ENCODE measurements at places on chromosomes 7 and 10.
A peak's percentile ranks its signal among the peaks of the same experiment; 100 is the strongest.

- DNase-seq: no peak
Observed at GRCh38 chr7:5231811-5232484, 41.9 kb downstream of the WIPI2 start.

- DNase-seq: no peak
Observed at GRCh38 chr7:70711452-70711851, 420.5 kb upstream of the GALNT17 start.

GRCh38 chr7:69878591-69878990, 280.3 kb downstream of the AUTS2 start:
- no peak for DNase-seq

DNA sequence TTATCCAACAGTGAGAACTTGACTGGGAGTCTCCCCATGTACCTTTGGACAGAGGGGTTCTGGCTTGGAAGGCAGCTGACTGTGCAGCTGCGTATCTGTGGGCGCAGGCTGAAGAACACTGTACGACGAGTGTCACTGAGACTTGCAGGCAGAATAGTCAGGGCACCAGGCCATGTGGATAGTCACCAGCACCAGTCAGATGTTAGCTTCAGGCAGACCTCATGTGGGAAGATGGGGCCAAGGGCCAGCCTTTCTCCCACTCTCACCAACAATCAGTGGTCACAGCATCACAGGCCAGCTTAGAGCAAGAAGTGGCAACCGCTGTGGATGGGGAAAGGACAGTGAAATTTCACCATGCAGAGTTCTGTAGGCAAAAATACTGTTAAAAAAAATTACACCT, 43.4 kb upstream of the GJD4 start:
- DNase-seq: no peak

DNA sequence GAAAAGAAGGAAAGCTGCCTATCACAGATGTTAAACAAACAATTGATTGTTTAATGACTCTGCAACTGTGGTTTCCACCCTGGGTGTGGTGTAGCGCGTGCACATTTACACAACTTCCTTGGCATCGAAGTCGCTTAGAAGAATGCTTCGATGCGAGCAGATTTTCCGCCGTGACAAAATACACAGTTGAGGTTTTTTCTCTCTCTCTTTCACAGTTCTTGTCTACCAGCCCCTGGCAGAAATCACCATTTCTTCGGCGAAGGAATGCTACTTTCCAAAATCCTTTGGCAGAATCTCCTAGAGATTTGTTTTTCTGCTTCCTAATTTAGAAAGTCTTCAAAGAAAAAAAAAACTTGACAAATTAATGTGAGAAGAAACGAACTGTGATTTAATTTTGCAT, 70.7 kb upstream of the C1QL3 start:
- no peak for DNase-seq

DNA sequence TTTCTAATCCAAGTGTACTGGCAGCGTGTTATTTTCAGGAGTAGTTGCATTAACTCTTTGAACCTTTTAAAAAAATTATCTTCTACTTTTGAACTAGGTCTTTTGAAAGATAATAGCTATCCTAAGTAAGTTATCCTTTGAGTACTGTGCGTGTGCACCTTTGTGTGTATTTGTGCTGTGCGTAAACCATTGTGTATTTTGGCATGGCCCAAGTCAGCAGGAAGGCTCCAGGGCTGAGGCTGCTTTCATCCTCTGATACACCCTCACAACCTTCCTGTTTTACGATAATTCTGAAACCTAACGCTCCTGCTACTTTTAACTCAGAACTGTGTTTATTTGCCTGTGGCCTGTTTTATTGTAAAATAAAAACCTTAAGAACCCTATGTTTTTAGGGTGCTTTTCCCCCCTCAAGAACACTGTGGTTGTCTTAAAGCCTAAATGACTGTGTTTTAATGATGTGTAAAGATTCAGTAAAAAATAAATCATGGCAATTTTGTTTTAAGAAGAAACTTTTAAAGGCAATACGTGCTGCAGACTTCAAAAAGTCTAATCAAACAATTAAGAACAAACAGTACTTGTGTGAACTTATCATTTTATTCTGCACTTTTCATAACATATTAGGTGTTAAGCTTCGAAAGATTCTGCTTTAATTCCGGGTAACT, 57.5 kb downstream of the HDAC9 start:
- no peak for DNase-seq

DNA sequence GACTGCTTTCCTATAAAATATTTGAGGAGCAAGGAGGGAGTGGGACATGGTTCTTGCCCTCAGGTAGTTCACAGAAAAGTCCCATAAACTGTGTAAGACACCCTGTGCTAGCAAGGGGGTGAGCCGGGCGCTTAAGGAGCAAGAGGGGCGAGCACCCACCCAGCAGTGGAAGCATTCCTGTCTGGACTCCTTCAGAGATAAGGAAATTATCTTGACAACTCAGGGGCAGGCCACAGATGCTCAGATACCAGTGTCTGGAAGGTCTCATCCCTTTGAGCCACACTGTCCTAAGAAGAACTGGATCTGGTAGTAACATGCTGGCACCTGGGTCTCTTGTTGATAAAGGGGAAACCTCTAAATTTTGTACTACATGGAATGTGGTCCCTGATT, 54.1 kb downstream of the DAGLB start:
- DNase-seq: no peak

DNA sequence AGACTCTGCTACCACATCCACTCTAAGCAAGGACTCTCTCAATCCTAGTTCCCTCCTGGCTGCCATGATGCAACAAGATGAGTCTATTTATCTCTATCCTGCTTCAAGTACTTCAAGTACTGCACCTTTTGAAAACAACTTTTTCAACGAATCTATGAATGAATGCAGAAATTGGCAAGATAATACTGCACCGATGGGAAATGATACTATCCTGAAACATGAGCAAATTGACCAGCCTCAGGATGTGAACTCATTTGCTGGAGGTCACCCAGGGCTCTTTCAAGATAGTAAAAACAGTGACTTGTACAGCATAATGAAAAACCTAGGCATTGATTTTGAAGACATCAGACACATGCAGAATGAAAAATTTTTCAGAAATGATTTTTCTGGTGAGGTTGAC, 40.7 kb downstream of the AHR start:
- no peak for DNase-seq

GRCh38 chr10:60496181-60496580, 106.5 kb upstream of the ANK3 start:
- DNase-seq: no peak

DNA sequence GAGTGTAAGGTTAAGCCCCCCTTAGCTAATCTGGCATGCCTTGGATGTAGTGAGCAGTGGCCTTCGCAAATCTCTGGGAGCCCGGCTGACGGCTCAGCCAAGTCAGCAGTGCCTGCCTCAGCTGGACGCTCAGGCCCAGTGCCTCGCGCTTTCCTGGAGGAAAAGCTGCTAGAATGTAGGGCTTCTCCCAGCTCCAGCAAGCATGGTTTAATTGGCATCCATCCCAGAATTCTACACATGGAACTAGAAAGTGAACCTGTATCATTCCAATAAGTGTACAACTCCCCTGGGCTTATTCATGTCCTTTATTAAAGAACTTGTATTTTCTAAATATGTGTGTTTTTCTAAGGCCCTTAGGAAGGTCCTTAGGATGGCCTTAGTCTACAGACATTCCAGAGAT, 287.8 kb upstream of the SHH start:
- no peak for DNase-seq

DNA sequence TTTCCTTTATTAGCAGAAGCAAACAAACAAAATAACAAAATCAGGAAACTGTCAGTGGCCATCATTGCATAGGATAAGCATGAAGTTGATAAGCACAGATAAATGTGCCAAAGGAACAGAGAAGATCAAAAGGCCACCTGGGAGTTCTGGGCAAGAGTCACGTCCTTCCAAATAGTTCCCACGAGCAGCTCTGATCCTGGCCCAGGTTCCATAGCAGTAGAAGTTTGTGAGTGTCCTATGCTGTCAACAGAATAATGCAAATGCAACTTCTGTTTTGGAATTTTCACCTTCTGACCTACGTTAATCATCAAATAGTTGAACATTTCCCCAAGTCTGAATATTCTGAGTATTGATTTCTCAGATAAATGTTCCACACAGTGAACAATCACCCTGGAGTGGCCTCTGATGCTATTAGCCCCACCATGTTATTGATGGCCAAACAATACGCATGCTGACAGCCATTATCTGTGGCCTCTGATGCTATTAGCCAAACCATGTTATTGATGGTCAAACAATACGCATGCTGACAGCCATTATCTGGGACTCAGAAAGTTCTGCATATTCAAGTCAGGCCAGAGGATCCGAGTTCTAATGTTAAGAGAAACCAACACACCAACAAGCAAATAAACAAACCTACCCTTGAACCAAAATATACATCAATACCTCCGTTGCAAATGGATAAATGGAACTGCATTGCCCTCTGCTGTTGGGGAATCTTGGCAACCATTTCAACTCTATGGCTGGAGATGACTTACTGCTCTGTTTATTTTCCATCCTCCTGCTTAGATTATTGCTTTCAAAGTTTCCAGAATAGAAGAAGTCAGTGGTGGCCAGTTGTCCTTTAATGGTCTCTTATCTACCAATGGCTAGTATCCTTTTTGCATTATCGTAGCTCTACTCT, 63.3 kb downstream of the MRC1 start:
- no peak for DNase-seq

- no peak for DNase-seq
Observed at GRCh38 chr10:18860186-18860585, 188.4 kb upstream of the MALRD1 start.

- DNase-seq: peak; percentile 42
Observed at GRCh38 chr10:121644501-121644900, 46.3 kb upstream of the FGFR2 start.

DNA sequence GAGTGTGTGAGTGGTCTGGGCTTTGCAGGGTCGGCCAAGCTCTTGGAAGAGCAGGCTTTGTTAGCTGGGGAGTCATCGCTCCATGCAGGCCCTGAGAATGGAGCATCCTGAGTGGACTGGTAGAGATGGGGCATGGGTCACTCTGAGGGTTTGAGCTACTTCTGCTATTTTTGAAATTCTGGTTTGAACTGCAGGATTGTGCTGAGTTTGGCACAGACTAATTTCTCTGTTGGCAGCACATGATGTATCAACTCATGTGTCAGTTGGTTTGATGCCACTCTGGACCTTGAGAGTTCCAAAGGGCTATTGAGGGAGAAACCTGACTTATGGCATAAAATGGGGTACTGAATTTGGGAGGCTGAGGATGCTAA, 56.3 kb downstream of the LRMDA start:
- DNase-seq: no peak

- DNase-seq: no peak
Observed at GRCh38 chr7:1087465-1087814, 473 bp upstream of the GPER1 start.

DNA sequence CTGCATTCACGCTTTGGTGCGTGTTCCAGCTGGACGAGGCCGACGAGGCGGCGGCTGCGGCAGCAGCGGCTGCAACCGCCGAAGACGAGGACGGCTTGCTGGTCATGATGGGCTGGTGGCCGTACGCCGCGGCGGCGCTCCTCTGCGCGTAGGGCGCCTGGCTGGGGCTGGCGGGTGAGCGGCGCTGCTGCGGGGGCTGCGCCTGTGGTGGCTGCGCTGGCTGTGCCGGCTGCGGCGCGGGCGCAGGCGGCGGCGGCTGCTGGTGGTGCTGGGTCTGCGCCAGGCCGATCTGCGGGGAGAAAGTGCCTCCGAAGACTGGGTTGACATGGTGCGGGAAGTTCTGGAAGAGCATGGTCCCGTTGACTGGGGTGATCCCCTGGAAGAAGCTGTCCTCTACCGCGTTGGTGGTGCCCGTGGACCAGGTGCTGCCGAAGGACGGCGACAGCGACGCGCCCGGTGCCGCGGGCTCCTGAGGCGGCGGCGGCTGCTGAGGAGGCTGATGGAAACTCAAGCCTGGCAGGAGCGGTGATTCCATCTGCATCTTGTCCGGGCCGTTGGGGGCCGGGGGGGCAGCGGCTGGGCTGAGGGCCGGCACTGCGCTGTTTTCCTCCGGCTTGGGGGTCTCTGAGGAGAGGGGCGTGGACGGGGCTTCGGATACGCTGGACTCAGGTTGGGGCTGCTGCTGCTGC, 51.1 kb downstream of the CPEB3 start:
- DNase-seq: peak; percentile 86

DNA sequence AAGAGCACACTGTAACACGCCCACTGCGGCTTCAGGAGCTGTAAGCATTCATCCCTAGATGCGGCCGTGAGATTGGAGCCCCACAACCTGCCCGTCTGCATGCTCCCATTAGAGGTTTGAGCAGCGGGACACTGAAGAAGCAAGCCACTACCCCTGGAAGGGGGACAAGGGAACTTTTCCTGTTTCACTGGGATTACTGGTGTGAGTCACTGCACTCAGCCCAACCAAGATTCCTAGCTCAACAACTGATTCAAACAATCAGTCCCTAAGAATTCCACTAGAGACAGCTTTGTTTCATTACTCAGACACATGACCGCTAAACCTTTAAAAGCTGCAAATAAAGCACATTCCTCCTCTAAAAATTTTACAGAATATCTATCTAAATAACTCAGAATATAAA, 69.8 kb downstream of the ORC5 start:
- no peak for DNase-seq

DNA sequence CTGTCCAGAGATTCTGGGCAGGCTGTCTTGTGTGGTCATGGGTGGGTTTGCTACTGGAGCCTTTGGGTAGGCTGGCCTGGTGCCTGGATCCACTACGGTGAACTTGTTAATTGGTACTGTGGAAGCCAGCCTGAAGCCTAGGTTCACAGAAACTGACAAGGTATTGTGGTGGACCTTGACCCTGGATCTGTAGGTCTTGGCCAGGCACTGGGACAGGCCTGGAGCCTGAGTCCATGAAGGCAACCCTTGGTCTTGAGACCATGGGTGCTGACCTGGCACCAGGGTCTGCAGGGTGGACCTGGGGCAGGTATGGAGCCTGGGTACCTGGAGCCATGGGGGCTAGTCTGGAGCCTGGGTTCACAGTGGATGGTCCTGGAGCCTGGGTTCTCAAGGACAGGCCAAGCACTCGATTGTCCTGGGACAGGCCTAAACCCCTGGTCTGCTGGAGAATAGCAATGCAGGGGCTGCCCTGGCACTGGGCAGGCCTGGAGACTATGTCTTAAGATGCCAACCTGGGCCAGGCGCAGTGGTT, 85.8 kb downstream of the CCDC3 start:
- DNase-seq: no peak

DNA sequence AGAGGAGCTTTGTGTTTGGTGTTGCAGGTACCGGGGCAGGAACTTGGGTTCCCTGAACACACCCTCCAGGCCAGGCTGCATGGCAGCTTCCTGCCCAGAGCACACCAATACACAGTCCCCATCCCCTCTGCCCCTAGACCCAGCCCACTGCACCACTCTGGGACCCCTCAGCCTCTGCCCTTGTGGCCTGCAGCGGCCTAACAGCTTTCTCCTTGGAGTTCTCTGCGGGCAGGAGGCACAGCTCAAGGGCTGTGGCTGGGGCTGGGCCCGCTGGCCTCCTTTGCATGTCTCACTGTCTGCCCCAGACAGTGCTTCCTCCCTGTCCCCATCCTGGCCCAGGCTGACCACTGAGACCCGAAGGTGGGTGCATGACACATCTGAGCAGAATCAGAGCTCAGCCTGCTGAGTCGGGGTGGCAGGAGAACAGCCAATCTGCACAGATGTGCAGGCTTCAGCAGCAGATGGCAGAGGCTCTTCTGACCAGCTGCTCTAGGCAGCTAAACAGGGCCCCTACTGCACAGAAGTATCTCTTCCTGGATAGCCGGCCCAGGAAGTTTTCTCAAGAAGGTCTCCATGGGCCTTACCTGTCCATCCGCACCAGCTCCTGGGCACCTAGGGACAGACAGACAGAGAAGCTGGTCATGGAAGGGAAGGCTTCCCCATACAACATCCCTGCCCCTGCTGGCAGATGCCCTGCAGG, 20.8 kb downstream of the VSIR start:
- peak; percentile 34 for DNase-seq

- DNase-seq: no peak
Observed at GRCh38 chr10:44923611-44924010, 12.5 kb downstream of the TMEM72 start.

Measured in retina (tissue), 1 donor.